ENCODE measurements at places on chromosomes 3 and 15.

- no peak for DNase-seq
Measured at GRCh38 chr3:144655423-144655822, 683.8 kb downstream of the DIPK2A start.

- DNase-seq = peak; percentile 86
Measured at GRCh38 chr3:129485721-129486663, 42.4 kb upstream of the RHO start.

DNA sequence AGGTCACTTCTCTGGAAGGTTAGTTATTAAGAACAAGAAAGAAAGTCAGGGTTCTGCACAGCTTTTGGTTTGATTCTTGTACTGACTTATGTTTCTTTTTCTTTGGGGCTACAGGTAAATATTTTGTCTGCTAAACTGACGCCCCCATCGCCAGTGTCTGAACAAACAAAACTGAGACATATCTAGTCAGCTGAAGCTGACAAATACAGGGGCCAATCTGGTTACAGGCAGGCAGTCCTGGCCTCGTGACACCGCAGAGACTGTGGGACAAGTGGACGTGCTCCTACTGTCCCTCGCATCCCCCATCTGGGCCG, 4.6 kb upstream of the RPL14 start:
- no peak for DNase-seq

- DNase-seq = no peak
Measured at GRCh38 chr3:197376020-197376419, 77.6 kb upstream of the DLG1 start.

GRCh38 chr15:78210349-78210717, 24.0 kb downstream of the ACSBG1 start:
- no peak for DNase-seq

DNA sequence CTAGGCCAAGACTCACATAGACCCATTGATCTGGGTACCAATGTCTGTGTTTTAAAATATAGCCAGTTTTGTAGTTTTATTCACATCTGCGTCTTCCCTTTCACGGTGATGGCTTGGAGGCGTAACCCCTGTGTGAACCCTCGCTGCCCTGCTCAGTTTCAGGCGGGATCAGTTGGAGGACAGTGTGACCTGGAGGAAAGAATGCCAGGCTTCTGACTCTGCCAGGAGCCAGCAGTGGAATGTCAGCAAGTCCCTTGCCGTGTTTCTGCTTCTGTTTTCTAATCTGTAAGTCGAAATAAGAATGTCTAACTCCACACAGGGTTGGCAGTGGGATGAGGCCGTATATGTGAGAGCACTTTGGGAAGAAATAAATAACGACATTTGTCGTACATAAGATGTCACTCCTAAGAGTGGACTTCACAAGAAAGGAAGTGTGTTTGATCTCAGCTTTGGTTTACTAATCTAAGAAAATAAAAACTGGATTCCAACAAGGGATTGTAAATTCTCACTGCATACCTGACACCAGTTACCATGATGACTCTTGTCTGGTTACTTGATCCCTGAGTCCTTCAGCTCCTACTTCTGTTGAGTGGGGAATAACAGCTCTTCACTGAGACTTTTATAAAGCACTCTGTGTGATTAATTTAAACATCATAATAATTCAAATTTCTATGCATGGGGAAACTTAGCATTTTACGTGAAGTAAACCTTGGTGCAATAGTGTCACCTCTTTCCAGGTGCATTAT, 6.3 kb upstream of the CA12 start:
- DNase-seq = no peak

- DNase-seq = peak; percentile 59
Measured at GRCh38 chr15:80512726-80513660, 108.8 kb downstream of the ARNT2 start.

- DNase-seq = no peak
Measured at GRCh38 chr15:97875513-97876280, 84.8 kb upstream of the ARRDC4 start.

GRCh38 chr3:39250116-39250747, 29.6 kb downstream of the CX3CR1 start:
- no peak for DNase-seq

GRCh38 chr3:107524841-107525643, 2.3 kb downstream of the BBX start:
- DNase-seq = peak; percentile 73

DNA sequence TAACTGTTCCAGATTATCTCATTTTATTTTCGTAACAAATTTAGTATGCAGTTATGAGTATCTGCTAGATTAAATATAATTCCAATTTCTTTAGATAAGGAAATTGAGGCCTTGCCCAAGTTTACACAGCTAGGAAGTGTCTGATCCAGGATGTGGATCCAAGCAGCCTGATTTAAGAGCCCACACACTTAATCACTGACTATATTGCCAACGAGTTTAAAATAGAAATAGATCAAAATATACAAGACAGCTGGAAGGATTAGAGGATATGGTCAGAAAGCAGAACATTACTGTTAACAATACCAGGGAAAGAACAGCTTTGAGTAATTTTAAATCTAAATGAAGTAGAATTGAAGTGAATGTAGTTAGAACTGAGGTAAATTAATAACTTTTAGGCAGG, 215.2 kb downstream of the C3orf38 start:
- no peak for DNase-seq

GRCh38 chr15:80259942-80260510, 8.0 kb upstream of the CTXND1 start:
- DNase-seq = no peak

DNA sequence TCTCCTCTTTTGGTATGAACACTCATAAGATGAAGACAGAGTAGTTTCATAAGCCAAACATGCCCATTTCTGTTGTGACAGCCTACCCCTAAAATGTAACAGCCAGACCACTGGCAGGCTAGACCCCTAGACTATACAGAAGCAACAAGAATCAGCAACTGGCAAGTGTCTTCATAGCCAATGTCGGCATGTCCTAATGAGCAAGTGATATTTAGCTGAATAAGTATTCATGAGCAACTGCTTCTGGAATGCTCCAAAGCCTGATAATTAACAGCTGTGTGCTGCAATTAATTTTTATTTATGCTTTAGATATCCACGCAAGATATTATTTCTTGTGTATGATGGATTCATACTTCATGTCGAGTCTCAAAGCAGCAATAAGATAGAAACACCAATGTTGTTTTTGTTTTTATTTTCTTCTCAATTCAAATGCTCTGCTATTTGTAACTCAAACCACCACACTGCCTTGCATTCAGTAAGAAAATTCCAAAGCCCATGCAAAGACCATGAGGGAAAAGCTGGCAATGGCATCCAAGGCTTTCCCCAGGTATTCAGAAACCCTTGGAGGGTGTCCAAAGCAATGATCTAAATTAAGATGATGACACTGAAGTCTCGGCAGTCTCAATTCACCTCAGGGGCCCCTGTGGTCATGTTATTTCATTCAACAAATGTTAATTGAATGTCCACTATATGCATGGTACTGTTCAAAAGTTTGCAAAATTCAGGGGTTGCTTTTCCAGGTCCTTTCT, 167.7 kb upstream of the NECTIN3 start:
- DNase-seq = peak; percentile 48

DNA sequence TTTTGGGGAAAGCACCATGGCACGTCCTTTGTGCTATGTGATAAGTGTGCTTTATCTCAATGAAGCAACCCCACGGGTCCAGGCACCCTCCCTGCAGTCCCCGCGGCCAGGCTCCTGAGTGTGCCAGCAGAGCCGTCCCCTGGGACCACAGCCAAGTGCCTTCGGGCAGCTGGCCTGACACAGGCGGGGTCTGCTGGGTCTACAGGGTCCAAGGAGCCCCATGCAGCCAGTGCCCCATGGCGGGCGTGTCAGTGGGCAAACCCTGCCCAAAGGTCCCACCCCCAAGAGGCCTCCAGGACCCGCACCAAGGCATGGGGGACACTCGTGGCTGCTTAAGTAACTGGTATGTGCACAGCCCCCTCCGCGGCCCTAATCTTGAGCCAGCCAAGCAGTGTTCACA, 35.3 kb downstream of the KLHL25 start:
- no peak for DNase-seq

DNA sequence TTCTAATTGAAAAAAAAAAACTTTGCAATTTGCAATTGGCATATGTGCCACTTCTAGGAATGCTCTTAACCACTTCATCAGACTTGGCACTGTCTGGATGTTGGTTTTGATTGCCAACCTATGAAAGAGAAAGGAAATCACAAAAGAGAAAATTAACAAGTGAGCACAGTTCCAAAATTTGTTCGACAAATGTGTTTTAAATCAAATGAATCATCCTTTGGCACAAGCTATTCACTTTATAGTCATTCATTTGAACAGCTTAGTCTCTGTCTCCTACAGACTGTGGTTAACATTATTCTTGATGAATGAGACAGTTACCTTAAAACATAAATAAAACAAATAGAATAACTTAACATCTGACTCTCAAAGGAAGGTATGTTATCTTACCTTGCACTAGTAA, 265.0 kb downstream of the EPHA3 start:
- peak; percentile 41 for DNase-seq

GRCh38 chr3:60574046-60574769, 677.0 kb downstream of the FHIT start:
- DNase-seq = no peak

- DNase-seq = no peak
Measured at GRCh38 chr15:65389226-65389625, 11.4 kb upstream of the IGDCC3 start.

GRCh38 chr15:25712192-25712960, 150.8 kb downstream of the ATP10A start:
- no peak for DNase-seq

- peak; percentile 24 for DNase-seq
Measured at GRCh38 chr15:66993874-66994696, 71.3 kb upstream of the SMAD3 start.

- DNase-seq = peak; percentile 66
Measured at GRCh38 chr15:69531665-69532027, 79.0 kb downstream of the RPLP1 start.

DNA sequence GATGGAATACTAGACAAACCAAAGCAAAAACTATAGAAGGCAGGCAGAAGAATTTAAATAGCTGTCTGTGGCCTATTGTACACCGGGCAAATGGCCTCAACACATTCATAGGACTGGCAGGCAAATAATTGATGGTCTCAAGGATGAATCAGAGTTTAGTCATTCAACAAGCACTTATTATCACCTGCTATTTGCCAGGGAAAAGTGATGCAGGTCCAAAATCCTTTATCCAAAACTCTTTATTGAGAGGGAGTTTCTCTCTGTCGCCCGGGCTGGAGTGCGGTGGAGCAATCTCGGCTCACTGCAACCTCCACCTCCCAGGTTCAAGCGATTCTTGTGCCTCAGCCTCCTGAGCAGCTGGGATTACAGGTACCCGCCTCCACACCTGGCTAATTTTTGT, 2.3 kb downstream of the EIF2AK4 start:
- peak; percentile 62 for DNase-seq

DNA sequence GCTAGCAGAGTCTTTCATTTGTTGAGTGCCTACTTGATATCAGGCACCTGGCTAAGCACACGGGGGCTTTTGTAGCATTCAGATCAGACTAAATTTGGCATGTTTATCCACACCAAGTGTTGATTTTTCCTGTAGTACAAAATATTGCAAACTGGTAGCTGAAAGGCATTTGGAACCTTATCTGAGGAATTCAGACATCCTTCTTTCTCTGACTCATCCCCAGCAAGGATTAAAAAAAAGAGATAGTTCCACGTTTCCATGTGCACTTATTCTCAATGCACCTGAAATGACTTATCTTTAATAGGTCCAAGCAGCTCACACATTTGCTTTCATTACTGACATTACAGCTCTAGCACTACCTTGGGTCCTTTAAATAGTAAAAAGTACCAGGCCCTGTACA, 786.0 kb upstream of the GRM7 start:
- DNase-seq = no peak

DNA sequence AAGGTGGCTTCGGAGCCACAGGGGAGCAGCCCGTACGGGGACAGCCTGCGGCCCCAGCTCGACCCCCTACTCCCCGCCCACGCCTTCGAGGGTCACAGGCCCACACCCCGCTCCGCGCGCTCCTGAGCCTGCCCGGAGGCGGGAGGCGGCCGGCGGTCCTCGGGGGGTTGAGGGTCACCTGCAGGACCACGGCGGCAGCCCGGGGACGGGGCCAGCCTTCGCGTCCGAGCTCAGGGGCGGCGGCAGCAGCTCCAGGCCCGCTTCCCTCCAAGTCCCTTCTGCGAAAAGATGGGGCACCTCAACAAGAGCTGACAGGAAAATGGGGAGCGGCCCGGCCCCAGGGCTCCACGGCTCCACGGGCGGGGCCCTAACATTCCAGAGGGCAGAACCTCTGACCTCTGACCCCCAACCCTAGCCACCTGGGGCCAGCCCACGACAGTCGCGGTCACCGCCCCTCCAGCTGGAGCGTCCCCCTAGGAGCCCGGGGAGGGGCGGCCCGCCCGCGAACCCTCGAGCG, 428 bp downstream of the LYSMD4 start:
- no peak for DNase-seq

- DNase-seq = no peak
Measured at GRCh38 chr3:157418104-157418503, 18.5 kb upstream of the PTX3 start.

- no peak for DNase-seq
Measured at GRCh38 chr15:94040541-94041248, 190.7 kb upstream of the MCTP2 start.

DNA sequence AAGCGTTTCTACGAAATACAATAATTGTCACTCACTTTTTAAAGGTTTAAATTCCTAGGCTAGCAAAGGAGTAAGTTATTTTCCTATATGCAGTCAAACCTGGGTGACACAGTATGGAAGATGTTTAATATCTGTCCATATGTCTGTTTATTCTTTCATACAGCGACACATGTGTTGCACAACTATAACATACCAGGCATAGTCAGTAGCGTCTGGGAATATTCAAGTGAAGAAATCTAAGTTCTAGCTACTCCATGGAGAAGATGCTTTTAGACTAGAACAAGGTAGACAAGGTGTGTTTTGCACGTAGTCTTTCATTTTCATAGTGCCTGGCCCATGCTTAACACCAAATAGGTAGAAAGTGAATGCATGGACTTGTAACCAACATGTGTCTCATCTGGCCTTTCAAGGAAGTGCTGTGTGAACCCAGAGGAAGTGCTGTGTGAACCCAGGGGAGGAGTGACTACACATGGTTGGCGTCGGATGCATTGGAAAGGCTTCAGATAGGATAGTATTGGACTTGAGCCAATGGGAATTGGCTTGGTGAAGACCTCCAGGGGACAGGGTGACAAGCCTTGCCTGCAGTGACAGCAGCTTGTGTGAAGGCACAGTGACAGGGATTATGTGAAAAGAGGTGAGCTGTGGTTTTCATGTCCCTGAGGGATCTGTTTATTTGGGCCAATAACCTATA, 267.0 kb downstream of the PTPRG start:
- DNase-seq = no peak

- peak; percentile 90 for DNase-seq
Measured at GRCh38 chr15:36468746-36469145, 110.7 kb upstream of the CDIN1 start.

- no peak for DNase-seq
Measured at GRCh38 chr15:64523240-64523639, 62.9 kb downstream of the ZNF609 start.

- DNase-seq = no peak
Measured at GRCh38 chr3:120137548-120137947, 43.3 kb upstream of the GSK3B start.
